Right lobe of liver (tissue), 6 donors: ENCODE measurements at places on chromosomes 3 and 15. TPM values are rescaled to one million over a fixed set of nuclear protein-coding genes. Genes with fewer than 3 reads are reported as not detected.
A peak's percentile ranks its signal among the peaks of the same experiment; 100 is the strongest.

Gene ZNF620
- total RNA-seq = 1.4 TPM

DNA sequence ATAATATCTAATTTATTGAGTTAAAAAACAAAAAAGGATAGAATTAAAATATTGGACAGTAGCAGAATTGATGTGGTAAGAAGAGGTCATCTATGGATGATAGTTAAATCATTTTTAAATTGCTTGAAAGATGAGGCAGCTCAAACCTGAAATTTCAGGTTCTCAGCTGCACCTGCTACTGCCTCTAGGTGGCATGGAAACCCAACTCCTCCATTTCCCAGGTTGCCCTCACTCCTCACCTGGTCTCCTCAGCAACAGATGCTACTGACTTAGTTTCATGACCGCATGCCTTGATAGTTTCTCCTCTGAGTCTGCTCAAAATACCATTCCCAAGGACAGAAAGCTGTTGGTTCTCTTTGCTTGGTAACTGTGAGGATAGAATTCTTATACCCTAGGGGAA lies 148.1 kb downstream of the ABHD5 start:
- DNase-seq = no peak

DNA sequence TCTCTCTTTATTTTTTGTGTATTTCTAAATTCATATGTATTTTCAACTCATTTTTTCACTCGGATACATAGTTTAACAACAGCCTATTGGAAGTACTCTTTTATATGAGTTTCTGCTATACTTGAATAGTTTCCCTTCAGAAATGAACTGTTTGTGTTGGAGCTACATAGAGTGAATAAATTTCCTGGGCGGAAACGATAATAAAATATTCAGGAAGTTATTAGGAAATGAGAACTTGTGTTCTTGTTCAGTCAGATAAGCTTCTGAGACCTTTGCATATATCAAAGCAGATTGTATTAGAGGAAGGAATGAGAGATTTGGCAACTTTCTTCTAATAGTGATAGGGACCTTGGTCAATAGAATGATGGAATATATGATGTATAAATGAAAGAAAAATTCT lies 27.3 kb downstream of the NEO1 start:
- no peak for DNase-seq

Gene PATL2
- total RNA-seq = 0.31 TPM

Gene EPHA6
- total RNA-seq = not detected

GRCh38 chr3:33879540-33879939 lies 81.1 kb downstream of the PDCD6IP start:
- no peak for DNase-seq

- no peak for DNase-seq
Observed at GRCh38 chr3:105790534-105790933, 78.3 kb downstream of the CBLB start.

DNA sequence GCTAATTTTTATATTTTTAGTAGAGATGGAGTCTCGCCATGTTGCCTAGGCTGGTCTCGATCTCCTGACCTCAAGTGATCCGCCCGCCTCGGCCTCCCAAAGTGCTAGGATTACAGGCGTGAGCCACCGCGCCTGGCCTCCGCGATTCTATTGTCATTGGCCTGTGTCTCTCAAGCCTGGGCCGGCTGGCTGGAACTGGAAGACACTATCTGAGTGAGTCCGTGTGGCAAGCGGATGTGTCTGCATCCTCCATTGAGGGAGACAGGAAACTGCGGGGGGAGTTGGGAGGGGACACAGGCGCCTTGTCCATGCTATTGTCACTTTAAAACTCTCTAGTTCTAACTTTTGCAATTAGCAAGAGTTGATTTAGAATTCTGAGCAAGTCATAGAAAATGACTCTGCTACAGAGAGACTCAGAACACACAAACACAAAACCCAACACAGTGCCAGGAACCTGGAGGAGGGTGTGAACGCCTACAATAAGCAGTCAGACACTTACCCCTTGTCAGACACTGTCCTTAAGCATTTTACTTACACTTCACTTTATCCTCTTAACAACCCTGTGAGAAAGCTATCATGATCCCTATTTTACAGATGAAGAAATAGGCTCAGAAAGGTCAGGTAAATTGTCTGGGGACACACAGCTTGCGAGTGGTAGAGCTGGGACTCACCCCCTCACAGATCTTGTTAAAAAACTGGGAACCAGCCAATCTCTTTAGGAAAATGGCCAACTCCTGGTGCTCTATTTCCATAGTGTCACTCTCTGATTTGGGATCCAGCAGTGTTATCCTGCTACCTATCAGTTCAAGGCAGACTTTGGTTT lies 38.7 kb downstream of the ANP32A start:
- peak; percentile 70 for DNase-seq

DNA sequence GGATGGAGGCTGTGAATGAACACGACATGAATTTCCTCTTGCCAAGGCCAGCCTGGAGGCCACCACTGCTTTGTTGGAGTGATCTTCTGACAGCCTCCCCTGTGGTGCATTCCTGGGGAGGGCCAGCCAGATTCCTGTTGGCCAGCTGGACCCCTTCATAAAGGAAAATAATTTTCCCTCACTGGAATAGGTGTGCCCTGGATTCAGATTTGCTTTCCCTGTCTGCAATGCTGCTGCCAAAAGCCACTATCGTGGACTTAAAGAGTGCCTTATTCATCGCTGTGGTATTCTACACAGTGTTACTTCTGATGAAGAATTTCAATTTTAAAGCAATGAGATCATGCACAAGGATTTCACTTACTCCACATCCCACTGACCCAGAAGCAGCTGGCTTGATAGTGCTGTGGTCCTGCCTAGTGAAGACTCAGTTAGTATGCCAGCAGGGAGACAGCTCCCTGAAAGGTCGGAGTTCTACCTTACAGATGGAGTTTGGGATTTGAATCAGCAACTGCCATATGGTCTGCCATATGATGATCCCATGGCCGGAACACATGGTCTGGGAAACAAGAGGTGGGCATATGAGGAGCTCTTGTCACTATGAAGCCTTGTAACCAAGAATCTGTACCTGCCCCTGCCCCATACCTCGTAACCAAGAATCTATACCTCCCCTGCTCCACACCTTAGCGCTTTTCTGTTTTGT lies 145.2 kb downstream of the KLF13 start:
- no peak for DNase-seq

GRCh38 chr3:7567160-7567559 lies 706.2 kb downstream of the GRM7 start:
- no peak for DNase-seq

DNA sequence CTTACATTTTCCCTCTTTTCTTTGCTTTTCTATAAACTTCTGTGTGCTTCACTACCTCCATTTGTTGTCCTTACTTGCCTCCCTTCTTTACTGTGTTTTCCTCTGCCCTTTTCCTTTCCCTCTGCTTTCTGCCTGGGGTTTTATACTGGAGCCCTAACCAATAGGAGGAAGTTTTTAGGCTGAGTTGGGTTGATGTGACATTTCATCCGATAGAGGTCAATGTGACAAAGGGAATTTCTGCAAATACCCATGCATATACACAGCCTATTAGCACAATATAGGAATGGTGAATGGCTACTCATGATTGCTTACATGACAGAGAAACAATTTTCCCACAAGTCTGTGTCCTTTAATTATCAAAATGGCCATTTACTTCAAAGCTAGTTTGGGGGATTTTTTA lies 153.0 kb upstream of the ARPP21 start:
- DNase-seq = no peak

DNA sequence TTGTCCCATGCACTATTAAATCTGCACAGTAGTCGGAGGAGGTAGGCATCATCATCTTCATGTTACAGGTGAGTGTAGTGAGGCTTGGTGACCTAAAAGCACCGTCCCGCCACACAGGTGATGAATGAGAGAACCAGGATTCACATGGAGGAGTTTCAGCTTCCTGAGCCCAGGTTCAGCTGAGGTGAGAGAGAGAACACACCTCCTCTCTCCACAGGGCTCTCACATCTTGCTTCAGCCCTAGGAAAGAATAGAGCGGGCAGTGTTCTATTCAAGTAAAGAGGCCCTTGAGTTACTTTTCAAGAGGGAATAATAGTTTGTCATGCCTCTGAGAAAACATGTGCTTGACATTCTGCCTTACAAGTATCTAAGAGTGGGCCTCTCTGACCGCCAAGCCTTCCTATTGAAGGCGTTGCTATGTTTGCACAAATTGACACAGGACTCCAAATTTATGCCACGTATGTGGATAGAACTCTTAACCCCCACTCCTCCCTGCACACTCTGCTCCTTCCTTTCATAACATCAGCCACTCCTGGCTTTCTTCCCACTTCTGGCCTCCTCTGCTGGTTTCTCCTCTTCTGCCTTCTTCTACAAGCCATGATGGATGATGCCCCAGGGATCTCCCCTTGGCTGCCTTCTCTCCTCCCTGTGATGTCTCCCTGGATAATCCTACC lies 138.3 kb upstream of the ABHD17C start:
- DNase-seq = no peak

GRCh38 chr15:65307978-65308377 lies 3.5 kb downstream of the RNU5B-1 start:
- no peak for DNase-seq

GRCh38 chr3:15300323-15301078 lies 31.9 kb downstream of the SH3BP5 start:
- peak; percentile 55 for DNase-seq

- DNase-seq = no peak
Observed at GRCh38 chr15:81326466-81327212, 2.7 kb upstream of the STARD5 start.

Gene USP4
- total RNA-seq = 26.3 TPM

Gene EPHA3
- 1.5 TPM for total RNA-seq

GRCh38 chr3:135688003-135688402 lies 277.5 kb upstream of the PPP2R3A start:
- no peak for DNase-seq

DNA sequence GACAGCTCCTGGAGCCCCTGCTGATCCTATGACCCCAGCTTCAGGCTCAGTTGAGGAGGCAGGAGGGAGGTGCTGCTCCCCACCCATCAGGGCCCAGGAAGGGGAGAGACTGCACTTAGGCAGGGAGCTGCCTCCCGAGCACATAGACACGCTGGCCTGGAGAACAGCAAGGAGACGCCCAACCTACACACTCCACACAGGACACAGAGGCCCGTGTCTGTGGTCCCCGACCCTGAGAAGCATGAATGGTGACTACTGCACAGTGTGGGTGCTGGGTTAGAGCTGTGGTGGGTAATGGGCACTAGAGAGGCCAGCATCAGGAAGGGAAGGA lies 1.1 kb upstream of the HHATL start:
- no peak for DNase-seq

Gene BSN
- total RNA-seq = 0.50 TPM

GRCh38 chr3:153257673-153258351 lies 95.8 kb downstream of the RAP2B start:
- no peak for DNase-seq

- no peak for DNase-seq
Observed at GRCh38 chr15:77038312-77039216, 32.3 kb downstream of the TSPAN3 start.

Gene SCN5A
- total RNA-seq = not detected
